ENCODE measurements at places on chromosomes 11 and 22.

- DNase-seq = no peak
Observed at GRCh38 chr11:120222916-120223315, 12.1 kb downstream of the OAF start.

DNA sequence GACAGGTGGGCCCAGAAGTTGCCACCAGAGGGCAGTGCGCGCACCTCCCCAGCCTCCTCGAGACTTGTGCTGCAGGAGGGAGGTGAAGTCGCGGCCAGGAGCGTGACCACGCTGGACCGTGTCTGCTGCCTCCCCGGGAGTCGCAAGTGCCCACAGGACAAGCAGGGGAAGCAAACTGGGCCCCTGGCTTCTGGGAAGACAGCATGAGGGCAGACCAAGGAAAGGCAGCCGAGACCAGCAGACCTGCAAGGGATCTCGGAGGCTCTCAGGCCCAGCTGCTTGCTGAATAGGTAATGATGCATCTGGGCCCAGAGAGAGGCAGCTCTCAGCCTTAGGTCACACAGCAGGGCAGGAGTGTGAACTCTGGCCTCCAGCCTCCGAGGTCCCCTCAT is 17.0 kb upstream of the IL2RB start:
- DNase-seq = peak; percentile 78

DNA sequence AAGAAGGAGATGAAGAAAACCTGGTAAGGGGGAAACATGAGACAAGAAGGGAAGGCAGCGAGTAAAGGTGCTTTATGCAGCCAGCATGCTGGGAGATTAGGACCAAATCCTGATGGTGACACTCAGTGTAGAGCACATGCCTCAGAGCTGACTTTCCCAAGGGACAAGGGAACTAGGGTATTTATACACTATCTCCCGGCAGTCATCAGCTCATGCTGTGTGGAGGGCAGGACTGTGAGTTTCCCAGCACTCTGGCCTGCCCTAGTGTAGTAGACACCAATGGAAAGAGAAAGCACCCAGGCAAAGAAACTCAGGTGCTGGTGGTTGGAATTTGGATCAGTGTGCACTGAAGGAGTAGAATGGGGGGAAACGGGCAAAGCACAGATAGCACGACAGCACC is 128.3 kb upstream of the CSNK2A3 start:
- DNase-seq = no peak

GRCh38 chr22:45291931-45292290 is 7.2 kb downstream of the UPK3A start:
- DNase-seq = no peak

GRCh38 chr11:72305891-72306585 is 62.1 kb upstream of the PHOX2A start:
- no peak for DNase-seq

Measured in activated CD4-positive, alpha-beta T cell treated with anti-CD3 and anti-CD28 coated beads for 24 hours (primary cell).